ENCODE measurements at places on chromosomes 1 and 21.
A peak's percentile ranks its signal among the peaks of the same experiment; 100 is the strongest.

DNA sequence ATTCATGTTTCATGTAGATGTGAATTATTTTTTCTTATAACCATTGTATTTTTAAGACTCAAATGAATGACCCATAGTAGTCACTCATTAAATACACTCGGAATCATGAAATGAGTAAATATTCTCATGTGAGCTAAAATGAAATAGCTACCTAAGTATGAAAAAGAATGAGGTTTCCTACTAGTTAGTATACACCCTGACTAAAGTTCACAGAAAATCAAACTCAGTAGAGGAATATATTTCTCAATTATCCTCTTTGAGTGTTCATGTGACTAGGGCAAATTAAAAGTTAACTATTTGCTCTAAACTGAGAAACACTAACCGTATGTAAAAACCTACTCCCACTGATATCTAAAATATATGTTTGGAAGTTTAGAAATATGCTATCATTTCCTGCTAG lies 187.8 kb downstream of the BRINP3 start:
- no peak for DNase-seq

DNA sequence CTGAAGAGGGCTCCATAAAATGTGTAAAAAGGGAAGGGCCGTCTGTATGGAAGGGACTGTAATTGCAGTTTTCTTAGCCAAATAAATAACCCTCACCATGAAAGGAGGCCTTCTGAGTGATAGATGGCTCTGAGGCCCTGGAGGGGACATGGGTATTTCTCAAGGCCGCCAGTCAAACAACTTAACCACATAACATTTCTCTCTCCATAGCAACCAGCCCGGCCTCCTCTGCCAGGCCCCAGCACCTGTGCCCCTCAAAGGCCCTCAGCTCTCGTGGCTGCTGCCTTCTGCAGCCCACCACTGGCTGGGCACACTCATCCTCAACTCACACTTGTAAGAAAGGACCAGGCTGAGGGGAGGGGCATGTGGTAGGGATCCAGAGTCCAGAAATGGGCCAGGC lies 57.0 kb upstream of the GJB5 start:
- no peak for DNase-seq

- DNase-seq, result no peak
Measured at GRCh38 chr1:53395671-53396215, 63.5 kb upstream of the DMRTB1 start.

DNA sequence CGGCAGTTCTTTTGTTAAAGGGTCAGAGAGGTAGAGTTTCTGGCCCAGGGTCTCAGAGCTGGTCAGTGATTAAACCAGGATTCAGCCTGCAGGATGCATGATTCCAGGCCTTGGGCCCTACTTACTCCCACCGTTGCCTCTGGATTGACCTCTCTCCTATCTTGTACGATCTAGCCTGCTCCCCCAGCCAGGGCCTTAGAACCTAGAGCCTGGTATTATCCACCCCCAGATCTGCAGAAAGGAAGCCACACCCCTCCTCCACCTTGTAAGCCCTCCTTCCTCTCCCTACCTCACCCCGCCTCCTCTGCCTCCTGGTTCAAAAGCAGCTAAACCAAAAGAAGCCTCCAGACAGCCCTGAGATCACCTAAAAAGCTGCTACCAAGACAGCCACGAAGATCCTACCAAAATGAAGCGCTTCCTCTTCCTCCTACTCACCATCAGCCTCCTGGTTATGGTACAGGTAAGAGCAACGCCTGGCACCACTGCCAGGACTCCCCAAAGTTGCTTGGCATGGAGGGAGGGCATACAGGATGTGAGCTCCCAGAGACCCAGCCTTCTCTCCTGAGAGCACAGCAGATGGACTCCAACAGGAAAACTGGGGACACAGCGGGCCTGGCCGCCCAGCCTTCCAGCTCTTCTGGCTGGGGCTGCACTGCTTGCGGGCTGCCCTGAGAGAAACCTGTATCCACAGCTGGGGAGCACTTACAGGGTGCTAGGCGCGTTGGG lies at the start of gene CD52:
Gene CD52, plus strand, starts transcription at position 347 of the 726 bp plus-strand sequence. Its CDS starts 60 bp downstream, at position 407.
- no peak for DNase-seq

DNA sequence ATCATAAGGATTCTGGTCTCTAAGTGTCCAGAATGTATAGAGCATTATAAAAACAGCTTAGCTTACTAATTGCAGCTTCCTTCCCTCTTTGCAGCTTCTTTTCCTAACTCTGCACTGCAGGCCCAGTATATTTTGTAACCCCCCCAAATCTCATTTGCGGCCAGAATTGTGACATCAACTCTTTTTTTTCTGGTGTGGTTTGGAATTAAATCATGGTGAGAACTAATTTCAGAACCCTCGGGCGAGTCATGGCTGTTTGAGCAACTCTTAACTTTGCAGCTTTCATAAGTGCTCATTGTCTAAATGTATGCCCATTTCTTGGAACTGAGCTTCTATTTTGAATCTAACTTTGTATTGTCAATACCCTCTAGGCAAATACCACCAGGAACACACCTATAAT lies 187.4 kb downstream of the CYYR1 start:
- no peak for DNase-seq

DNA sequence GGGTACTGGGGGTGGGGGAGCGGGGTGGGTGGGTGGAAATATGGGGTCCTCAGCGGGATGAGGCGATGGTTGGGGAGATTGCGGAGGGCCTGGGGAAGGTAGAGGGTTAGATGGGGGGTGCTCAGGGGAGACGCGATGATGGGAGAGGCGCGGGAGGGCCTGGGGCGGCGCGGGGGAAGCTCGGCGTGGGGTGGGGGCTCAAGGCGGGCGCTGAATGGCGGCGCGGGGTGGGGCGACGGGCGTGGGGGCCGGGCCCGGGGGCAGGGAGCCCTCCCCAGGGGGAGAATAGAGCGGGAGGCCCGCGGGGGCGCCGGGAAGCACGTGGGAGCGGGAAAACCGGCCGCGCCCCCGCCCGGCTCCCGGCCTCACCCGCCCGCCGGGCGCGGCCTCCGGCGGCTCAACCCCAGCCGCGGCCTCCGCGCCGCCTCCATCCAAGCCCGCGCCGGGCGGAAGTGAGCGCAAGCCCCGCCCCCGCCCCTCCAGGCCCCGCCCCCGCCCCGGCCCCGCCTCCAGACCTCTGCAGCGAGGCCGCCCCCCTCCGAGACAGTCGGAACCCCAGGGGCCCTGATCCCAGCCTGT lies at the start of gene FAAP20:
Gene FAAP20, minus strand, starts transcription at position 454 of the 579 bp plus-strand sequence. Its CDS starts 23 bp downstream, at position 431.
- DNase-seq, result no peak

GRCh38 chr1:109282952-109283747 lies at the start of gene PSRC1:
Gene PSRC1 (minus strand): TSS chr1:109283145.
- DNase-seq, result peak; percentile 94

GRCh38 chr1:242641461-242641860 lies 117.0 kb upstream of the PLD5 start:
- no peak for DNase-seq

DNA sequence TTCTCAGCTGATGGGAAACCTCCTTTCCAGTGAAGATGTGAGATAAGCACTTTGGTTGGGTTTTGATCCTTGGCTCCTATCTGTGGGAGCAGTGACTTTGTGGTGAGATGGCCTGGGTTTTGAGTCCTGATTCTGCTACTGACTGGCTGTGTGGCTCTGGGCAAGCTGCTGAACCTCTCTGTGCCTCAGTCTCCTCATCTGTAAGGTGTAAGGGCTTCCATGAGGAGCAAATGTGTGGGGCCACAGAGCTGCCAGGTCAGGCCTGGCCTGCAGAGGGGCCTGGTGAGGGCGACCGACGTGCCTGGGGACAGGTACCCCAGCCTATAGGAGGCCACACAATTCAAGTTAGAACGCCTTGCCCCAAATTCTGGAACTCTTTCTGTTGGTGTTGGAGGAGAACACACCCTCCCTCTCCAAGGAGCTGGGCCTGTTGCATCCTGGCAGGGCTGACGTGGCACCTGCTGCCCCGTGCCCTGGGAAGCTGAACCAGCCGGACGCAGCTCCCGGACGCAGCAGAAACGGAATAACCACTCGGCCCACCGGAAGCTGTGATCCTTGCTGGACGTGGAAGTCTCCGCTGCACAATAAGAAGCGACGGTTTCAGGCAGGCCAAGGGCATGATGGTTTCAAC lies 62.7 kb downstream of the AGPAT3 start:
- no peak for DNase-seq

GRCh38 chr1:207363871-207364270 lies 42.4 kb downstream of the CD55 start:
- no peak for DNase-seq

DNA sequence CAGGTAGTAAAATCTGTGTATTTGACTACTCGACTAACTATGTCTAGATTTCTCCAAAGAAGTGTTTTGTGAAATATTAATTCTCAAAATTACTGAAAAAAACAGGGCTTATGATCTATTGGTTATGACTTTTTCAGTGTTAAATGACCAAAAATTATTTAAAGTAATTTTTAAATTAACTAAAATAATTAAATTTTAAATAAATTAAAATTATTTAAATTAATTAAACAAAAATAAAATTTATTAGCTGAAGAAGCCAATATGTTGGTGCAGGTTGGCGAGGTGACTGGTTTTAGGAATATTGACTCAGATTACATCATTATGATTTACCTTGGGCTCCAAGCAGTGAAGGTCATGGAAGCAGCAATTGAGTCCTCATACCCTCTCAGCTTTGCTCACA lies 483.2 kb downstream of the PTPRC start:
- no peak for DNase-seq

DNA sequence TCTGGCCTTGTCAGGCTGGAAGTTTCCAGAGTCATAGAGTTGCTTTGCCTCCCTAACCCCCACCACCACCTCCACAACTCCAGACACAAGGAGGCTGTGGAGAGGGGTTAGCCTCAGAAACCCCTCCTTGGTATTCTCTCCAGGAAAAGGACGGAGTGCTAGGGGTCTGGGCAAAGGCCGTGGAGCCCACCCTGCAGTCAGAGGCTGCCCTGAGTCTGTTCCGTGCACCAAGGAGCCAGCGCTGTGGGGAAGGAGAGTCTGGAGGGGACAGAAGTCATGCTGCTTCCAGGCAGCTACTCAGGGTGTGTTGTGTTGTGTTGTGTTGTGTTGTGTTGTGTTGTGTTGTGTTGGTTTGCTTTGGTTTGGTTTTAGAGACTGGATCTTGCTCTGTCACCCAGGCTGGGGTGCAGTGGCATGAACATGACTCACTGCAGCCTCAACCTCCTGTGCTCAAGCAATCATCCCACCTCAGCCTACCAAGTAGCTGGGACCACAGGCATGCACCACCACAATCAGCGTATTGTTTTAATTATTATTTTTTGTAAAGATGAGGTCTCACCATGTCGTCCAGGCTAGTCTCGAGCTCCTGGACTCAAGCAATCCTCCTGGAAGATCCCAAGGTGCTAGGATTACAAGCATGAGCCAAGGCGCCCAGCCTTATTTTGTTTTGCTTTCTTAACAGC lies 122.2 kb upstream of the TMEM51 start:
- DNase-seq, result no peak

- no peak for DNase-seq
Measured at GRCh38 chr1:66351478-66351877, 182.5 kb upstream of the SGIP1 start.

DNA sequence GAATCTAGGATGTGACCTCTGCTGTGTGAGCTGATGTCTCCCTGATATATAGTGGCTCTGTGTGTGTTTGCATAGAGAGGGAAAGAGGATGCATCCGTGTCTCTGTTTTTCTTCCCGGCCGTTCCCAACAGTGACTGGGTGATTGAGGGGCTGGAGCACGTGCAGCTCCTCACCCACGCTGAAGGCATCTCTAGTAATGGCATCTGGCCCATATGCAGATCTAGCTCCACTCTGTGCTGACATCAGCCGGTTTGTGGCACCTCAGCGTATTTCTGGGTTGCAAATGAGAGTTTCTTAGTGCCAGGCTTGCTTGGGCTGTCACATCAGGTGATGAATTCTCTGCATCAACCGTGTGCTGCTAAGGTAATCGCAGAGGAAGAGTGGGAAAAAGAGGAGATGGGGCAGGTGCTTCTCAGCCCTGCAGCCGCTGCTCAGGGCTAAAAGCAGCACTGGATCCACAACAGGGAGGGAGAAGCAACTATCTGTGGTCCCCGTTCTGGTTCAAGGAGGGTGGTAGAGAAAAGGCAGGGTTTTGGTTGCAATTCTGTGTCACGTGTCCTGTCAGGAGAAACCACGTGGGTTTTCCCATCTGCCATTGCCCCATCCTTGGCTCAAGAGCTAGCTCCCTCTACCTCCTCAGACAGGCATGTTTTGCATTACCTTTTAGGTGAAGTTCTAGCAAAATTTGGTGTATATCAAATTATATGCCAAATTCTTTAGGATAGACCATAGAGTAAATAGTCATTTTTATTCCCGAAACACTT lies 282.9 kb downstream of the PBX1 start:
- no peak for DNase-seq

Data from NCI-H748 treated with DMSO at 0.1 percent for 48 hours (cell line).